ENCODE measurements at places on chromosomes 12 and 14.

GRCh38 chr12:131704509-131704908 is 6.4 kb upstream of the SFSWAP start:
- DNase-seq: no peak

DNA sequence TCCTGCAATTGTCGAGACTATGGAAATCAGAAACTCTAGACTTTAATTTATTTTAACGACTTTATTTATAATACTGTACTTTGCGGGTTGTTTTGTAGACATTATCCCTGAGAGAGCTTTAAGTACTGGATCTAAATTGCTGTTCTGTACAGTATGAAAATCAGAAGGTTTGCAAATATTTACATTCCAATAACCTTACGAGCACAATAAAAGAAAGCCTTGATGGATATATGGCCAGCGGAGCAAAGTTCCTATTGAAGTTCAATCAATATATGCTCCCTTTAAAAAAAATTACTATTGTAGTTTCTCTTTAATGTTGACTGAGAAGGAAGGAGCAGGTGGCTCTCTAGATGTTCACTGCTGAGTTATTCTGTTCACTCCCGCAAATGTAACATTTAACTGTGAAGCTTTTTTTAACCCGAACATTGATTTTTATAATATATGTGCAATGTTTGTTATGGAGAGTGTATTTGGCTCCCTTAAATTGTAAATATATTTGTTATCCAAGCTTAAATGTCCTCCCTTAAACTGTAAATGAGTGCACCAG is 235.3 kb downstream of the PLCZ1 start:
- DNase-seq: no peak

DNA sequence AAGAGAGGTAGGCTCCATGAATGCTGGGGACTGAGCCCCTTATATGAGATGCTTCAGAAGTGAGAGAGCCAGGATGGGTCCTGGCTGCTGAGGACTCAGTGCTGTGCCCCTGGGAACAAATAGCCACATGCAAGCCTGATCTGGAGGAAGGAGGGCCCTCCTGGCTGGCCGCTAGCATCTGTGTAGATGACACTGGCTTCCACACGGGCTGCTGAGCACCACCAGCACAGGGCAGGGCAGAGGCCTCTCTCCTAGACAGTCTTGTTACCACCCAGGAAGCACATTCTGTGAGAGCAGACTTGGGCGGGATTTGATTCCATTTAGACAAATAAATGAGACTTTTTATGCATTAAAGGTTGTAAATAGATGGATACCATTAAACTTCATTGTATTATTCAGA is 48.0 kb downstream of the ZNF664 start:
- no peak for DNase-seq

GRCh38 chr14:102171173-102172020 is 31.7 kb downstream of the WDR20 start:
- no peak for DNase-seq

DNA sequence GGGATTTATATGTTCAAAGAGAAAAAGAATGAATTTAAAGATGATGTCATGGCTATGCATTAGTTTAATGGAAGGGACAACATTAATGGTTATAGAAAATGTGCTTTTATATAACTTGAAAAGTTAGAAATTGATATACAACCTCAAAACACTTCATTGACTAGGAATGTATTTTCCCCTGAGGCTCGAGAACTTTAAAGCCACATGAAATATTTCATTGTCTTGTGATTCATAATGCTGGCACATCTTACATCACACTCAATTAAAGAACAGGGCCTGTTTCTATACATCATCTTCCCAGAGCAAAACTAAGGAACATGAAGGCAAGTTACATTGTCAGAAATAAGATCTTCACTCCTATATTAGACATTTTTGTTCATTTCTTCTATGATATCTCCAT is 35.2 kb upstream of the PAWR start:
- DNase-seq: no peak

GRCh38 chr12:14905269-14906004 is 19.8 kb upstream of the MGP start:
- no peak for DNase-seq

DNA sequence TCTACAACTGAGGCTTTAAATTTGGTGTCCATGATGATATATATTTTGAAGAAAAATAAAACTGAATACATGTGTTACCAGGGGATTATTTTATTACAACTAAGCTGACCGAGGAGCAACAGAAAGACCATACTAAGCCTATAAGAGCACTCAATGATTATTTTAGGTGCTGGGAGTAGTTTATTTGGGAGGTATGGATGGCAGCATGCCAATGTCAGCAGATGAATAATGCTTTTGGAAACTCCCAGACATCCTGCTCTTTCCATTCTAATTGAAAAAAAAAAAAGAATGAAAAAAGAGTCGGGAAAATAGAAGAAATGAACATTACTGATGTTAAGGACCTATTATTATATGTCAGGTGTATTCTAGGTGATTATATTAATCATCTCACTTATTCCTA is 441.2 kb downstream of the BTG1 start:
- DNase-seq: no peak

Measured in esophagus squamous epithelium (tissue), 5 donors.